ENCODE measurements at places on chromosomes 6 and 20.

- DNase-seq = peak; percentile 10
- H3K4me1 ChIP-seq = peaks cover 29% of the 10 kb centered on the region
- H3K4me3 ChIP-seq = peak overlapping the region; percentile 34
- no peaks in the 10 kb centered on the region for H3K27me3 ChIP-seq
- no peaks in the 10 kb centered on the region for H3K36me3 ChIP-seq
- H3K27ac ChIP-seq = peak overlapping the region; percentile 68
Measured at GRCh38 chr6:34315780-34316179, 67.0 kb upstream of the SMIM29 start.

DNA sequence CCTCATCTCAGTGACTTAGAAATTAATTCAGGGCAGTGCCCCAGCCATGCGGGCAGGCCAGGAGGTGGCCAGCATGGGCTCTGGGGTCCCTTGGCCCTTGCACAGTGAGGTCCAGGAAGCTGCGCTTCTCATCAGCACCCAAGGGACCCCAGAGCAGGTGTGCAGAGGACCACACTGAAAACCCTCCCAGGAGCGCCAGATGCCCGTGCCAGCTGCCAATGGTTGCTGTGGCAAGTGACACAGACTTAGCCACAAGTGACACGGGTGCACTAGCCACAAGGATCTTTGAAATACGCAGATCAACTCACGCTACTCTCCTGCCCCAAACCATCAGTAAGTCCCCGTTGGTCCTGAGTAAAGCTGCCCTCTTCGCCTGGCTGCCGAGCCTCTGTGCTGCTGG lies 88.1 kb downstream of the ERMARD start:
- no peaks in the 10 kb centered on the region for H3K36me3 ChIP-seq
- no peak overlapping the region for H3K27ac ChIP-seq
- H3K27me3 ChIP-seq = peaks cover 13% of the 10 kb centered on the region
- no peak for DNase-seq
- H3K4me3 ChIP-seq = no peak overlapping the region
- H3K4me1 ChIP-seq = no peaks in the 10 kb centered on the region

DNA sequence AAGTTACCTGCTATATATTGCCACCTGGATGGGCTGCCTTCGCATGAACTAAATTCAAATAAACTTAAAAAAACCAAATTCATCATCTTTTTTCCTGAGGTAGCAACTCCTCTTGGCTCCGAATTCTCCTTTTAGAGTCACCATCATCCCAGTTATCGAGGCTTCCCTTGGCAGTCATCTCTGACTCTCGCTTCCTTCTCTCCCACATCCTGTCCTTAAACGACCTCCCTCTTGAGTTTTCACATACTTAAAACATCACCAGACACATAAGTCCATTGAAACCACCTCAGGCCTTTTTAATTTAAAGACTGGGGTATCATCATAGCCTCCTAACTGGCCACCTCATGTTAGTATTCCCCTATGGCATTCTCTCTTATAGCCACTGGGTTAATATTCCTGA lies 296.1 kb upstream of the FLRT3 start:
- no peak overlapping the region for H3K4me3 ChIP-seq
- no peak overlapping the region for H3K27ac ChIP-seq
- H3K4me1 ChIP-seq = no peaks in the 10 kb centered on the region
- no peaks in the 10 kb centered on the region for H3K36me3 ChIP-seq
- DNase-seq = no peak

DNA sequence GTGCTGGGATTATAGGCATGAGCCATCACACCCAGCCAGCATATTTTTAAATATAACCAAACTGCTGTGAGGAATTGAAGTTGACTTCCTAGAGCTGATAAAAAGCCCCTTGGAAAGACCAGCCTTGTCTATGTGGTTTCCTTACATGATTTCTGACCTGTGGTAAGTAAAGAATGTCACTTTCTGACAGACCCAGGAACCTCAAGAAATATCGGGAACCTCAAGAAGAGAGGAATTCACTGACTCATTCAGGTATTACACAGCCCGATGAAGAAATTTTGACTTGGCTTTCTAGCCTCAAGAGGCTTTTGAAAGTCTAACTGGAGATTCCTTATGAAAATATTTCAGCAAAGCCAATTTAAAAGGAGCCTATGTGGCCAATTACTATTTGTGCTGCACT lies 71.8 kb downstream of the FOXF2 start:
- no peaks in the 10 kb centered on the region for H3K4me1 ChIP-seq
- no peak overlapping the region for H3K27ac ChIP-seq
- H3K27me3 ChIP-seq = peaks cover 5% of the 10 kb centered on the region
- H3K4me3 ChIP-seq = no peak overlapping the region
- no peak for DNase-seq
- H3K36me3 ChIP-seq = no peaks in the 10 kb centered on the region

DNA sequence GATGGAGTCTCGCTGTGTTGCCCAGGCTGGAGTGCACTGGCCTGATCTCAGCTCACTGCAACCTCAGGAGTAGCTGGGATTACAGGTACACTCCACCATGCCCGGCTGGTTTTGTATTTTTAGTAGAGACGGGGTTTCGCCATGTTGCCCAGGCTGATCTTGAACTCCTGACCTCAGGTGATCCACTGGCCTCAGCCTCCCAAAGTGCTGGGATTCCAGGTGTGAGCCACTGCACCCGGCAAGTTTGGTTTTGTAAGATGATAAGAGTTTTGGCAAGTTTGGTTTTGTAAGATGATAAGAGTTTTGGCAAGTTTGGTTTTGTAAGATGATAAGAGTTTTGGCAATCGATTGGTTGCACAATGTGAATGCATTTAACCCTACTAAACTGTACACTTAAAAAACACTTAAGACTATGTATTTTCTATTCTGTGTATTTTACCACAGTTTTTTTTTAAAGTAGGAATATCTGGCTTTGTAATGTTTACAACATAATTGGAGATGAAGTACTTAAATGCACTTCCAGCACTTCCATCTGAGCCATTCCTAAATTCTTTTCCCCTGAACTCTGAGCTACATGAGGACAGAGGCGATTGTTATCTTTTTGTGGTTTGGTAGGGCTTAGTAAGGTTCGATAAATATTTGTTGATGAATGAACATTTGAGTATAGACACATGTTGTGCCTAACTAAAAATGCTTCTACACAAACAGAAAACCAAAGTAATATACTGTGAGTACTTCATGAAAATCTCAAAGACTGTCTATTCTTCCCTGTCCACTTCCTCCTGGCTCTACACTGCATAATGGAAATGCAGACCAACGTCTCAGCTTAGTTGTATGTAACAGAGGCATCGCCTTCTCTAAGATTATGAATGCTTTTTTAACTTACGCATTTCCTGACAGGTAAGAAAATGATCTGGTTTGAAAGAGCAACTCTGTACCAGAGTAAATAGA lies 18.8 kb downstream of the SAMHD1 start:
- H3K27me3 ChIP-seq = no peaks in the 10 kb centered on the region
- peak overlapping the region; percentile 65 for H3K27ac ChIP-seq
- DNase-seq = no peak
- H3K4me1 ChIP-seq = peaks cover 30% of the 10 kb centered on the region
- peaks cover 69% of the 10 kb centered on the region for H3K36me3 ChIP-seq

- H3K4me1 ChIP-seq = no peaks in the 10 kb centered on the region
- H3K27ac ChIP-seq = no peak overlapping the region
- H3K4me3 ChIP-seq = no peak overlapping the region
- H3K36me3 ChIP-seq = peaks cover 10% of the 10 kb centered on the region
- DNase-seq = no peak
- no peaks in the 10 kb centered on the region for H3K27me3 ChIP-seq
Measured at GRCh38 chr6:70843328-70843918, 113.4 kb downstream of the B3GAT2 start.

GRCh38 chr6:156866220-156867015 lies 89.2 kb downstream of the ARID1B start:
- H3K27ac ChIP-seq = peak overlapping the region; percentile 7
- H3K4me1 ChIP-seq = peaks cover 41% of the 10 kb centered on the region
- H3K4me3 ChIP-seq = no peak overlapping the region
- DNase-seq = no peak
- no peaks in the 10 kb centered on the region for H3K36me3 ChIP-seq
- no peaks in the 10 kb centered on the region for H3K27me3 ChIP-seq

DNA sequence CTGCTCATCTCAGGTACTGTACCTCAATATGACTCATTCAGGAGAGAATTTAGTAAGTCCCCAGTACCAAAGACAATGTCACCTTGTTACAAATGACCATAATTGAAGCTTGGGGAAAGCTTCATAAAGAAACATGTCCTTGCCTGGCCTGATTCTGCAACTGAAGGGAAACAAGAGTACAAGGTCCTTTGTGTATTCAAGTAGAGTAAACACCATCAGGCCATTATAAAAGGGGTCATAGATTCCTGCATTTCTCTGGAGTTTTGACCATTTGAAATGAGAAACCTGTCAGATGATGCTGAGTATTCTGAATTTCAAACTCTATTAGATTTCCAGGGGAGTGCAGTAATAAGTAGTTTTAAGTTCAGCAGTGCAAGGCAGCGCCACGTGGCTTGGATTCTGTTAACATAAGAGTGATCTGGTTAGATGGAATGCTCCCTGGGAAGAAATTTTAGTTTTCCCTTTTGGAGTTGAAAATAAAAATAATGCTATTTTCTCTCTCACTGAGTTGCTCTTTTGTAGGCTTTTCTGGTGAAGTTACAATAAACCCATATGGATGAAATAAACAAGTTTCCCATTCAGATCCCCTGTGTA lies 1054.3 kb downstream of the EPHA7 start:
- H3K4me1 ChIP-seq = no peaks in the 10 kb centered on the region
- H3K27ac ChIP-seq = no peak overlapping the region

GRCh38 chr20:20329564-20329963 lies 38.3 kb upstream of the INSM1 start:
- H3K4me3 ChIP-seq = no peak overlapping the region
- no peak overlapping the region for H3K27ac ChIP-seq
- H3K4me1 ChIP-seq = no peaks in the 10 kb centered on the region
- DNase-seq = no peak
- H3K36me3 ChIP-seq = no peaks in the 10 kb centered on the region
- peaks cover 4% of the 10 kb centered on the region for H3K27me3 ChIP-seq

DNA sequence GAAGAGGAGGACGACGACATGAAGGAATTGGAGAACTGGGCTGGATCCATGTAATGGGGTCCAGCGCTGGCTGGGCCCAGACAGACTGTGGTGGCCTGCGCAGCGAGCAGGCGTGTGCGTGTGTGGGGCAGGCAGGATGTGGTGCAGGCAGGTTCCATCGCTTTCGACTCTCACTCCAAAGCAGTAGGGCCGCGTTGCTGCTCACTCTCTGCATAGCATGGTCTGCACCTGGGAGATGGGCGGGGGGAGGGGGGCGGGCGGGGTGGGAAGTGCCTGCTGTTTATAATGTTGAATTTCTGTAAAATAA lies 42.3 kb downstream of the CHMP4B start:
- H3K27ac ChIP-seq = peak overlapping the region; percentile 87
- peak; percentile 17 for DNase-seq
- peak overlapping the region; percentile 72 for H3K4me3 ChIP-seq
- H3K4me1 ChIP-seq = peaks cover 58% of the 10 kb centered on the region

DNA sequence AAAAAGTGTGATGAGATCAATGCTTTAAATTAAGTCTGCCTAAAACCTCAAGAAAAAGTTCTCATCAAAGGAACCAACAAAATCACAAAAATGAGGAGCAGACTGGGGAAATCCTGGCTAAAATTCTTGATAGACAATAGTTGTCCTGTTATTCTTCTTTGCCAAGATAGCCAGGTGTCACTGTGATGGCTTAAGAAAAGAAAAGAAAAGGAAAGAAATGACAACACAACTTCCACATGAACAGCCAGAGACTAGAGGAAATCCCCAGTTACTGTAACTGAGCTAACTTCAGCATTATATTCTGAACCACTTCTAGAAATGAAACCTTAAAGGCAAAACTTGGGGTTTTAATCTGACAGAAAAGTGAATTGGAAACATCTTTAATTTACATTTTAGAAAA lies 129.6 kb downstream of the CD24 start:
- no peak overlapping the region for H3K4me3 ChIP-seq
- no peak for DNase-seq
- H3K27me3 ChIP-seq = peaks cover 18% of the 10 kb centered on the region
- H3K36me3 ChIP-seq = no peaks in the 10 kb centered on the region
- no peaks in the 10 kb centered on the region for H3K4me1 ChIP-seq
- no peak overlapping the region for H3K27ac ChIP-seq

DNA sequence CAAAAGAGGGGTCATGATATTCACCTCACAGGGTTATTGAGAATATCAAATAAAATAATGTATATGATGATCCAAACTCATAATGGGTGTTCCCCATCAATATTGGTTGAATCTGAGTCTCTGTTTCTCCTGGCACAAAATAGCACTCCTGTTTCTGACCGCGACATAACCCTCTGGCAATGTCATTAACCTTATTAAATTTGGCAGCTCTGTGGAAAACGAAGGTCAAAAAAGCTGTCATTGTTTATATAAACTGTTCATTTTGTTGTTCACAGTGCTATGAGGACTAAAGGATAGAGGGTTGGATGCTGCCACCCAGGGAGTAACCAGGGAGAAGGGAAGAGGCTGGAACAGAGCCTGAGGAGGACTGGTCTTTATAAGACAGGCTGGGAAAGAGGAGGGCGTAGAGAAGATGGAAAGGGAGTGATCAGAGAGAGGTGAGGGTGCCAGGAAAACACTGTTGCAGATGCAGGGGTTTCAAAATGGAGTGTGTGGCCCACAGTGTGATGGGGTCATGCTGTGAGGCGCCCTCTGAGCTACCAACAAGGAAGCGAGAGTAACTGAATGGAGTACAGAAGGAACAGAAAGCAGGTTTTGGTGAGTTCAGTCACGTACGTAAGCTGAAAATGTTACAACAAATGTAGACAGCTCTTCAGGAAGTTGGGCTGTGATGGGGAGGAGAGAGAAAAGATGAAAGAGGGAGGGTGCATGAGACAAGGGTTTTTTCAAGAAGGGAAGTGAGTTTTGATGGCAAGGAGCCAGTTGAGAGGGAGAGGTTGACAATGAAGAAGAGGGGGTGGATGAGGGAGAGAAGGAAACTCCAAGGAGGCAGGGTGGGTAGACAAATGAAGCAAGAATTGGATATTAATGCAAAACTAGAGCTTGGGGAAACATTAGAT lies 251.6 kb upstream of the TAB2 start:
- peaks cover 47% of the 10 kb centered on the region for H3K4me1 ChIP-seq
- H3K4me3 ChIP-seq = peak overlapping the region; percentile 53
- H3K36me3 ChIP-seq = peaks cover 10% of the 10 kb centered on the region
- no peaks in the 10 kb centered on the region for H3K27me3 ChIP-seq
- H3K27ac ChIP-seq = peak overlapping the region; percentile 91
- no peak for DNase-seq

GRCh38 chr6:136783495-136784270 lies 8.6 kb downstream of the MAP3K5 start:
- H3K27ac ChIP-seq = peak overlapping the region; percentile 80
- H3K4me1 ChIP-seq = peaks cover 66% of the 10 kb centered on the region
- H3K4me3 ChIP-seq = peak overlapping the region; percentile 77
- H3K36me3 ChIP-seq = peaks cover 46% of the 10 kb centered on the region
- H3K27me3 ChIP-seq = no peaks in the 10 kb centered on the region

DNA sequence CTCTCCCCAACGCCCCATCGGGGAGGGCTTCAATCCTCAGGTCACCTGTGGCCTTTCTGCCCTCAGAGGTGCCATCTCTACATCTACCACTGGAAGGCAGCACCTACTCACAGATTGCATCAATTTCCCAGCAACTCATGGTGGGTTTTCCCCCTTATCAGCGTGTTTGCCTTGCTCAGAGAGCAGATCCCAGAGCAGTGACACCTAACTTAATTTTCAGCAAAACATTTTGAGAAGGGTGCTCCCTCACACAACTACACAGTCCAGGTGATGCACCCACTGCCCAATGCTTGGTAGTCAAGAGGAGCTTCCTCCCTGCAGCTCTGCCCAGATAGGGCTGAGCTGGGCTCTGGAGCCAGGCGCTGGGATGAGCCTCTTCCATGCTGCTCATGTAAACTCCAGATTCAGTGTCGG lies 48.2 kb downstream of the PLG start:
- no peaks in the 10 kb centered on the region for H3K36me3 ChIP-seq
- no peak overlapping the region for H3K27ac ChIP-seq
- H3K27me3 ChIP-seq = no peaks in the 10 kb centered on the region
- DNase-seq = no peak
- no peak overlapping the region for H3K4me3 ChIP-seq

Measured in T-helper 2 cell treated with Interferon-gamma antibody and Interleukin-4, amounts not matched to agents 5 μg/mL and 100 μg/mL, for 36 hours (primary cell).